ENCODE measurements at places on chromosomes 13 and 19.

DNA sequence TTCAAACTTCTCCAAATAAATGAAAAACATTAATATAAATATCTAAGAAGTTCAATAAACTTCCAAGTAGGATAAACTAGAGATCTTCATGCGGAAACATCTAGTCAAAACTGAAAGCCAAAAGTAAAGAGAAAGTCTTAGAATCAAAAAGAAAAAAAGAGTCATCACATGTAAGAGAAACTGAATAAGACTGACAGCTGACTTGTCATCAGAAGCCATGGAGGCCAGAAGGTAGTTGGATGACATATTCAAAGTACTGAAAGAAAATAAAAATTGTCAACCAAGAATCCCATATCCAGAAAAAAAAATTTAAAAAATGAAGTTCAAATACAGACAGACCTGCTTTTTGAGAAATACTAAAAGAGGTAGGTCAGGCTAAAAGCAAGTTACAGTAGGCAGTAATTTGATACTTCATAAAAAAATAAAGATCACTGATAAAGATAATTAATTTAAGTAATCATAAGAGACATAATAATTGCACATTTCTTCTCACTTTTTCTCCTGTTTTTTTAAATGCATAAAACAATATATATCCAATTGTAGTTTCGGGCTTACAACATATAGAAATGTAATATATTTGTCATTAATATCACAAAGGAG lies 327.6 kb upstream of the PCDH9 start:
- peak; percentile 74 for DNase-seq

DNA sequence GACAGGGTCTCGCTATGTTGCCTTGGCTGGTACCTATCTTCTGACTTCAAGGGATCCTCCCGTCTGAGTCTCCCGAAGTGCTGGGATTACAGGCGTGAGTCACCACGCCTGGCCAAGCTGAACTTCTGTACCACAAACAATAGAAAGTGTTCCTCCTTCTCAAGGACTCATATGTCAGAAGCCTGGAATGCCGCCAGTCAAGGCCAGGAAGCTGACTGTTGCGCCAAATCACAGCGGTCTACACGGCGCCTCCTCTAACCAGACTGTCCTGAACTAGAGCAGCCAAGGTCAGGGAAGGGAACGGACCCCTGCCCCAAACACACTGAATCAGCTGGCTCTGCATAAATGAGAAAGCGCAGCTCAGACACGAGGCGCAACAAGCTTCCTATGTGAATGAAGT lies 14.6 kb downstream of the RAB20 start:
- no peak for DNase-seq

- peak; percentile 96 for DNase-seq
Observed at GRCh38 chr19:40797963-40798682, 868 bp upstream of the EGLN2 start.

DNA sequence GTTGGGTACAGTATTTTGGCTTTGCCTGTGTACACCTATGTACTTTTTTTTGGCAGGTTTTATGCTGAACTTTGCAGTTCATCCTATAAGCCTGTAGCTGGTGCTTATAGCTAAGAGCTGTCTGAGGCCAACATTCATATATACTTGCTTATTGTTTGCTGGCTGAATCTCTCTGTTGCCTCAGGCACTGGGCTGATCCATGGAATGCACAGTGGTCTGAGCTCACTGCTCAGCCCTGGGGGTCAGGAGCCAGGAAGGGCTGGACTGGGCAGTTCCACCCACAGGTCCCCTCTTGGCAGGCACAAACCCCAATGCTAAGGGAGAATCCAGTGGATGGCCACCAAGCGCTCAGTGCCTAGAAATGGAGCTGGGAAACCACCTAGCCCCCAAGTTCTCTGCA lies 308.7 kb downstream of the MYO16 start:
- DNase-seq, result no peak

DNA sequence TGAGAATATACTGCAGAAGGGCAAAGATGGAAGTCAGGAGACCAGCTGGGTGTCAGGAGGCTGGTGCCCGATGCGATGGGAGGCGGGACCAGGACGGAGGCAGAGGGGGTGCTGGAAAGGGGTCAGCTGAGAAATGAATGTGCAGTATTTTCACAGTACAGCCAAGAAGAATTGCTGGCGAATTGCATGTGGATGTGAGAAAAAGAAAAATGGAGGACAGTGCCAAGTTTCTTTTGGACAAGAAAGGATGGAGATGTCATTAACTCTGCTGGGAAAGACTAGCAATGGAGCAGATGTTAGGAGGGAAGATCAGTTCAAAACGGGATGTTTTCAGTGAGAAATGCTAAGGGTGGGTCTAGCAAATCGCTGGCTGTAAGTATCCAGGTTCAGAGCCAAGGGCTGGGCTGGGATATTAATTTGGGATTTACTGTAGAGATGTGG lies 7.0 kb downstream of the CRYL1 start:
- DNase-seq, result no peak

- DNase-seq, result no peak
Observed at GRCh38 chr13:110374431-110375370, 67.6 kb downstream of the COL4A2 start.

- no peak for DNase-seq
Observed at GRCh38 chr13:40580566-40581276, 85.7 kb downstream of the FOXO1 start.

DNA sequence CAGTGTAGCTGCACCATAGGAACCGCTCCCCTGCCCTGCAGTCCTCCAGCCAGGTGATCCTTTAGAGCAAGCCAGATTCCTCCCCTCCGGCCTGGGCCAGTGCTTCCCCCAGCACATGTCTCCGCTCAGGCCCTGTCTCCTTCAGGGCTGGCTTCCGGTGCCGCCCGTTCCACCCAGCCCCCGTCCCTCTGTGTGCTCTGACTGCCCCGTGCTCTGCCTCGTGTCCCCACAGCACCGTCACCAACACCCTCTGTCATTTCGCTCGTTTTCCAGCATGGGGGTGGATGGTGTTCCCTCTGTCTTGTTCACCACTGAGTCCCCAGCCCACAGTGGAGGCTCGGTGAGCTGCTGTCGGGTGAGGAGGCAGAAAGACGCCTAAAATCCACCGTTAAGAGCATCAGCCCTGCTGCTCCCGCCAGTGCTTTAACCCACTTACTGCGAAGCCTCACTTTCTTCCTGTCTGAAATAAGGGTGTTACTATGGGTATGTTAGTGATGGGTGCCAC lies 54.5 kb downstream of the TSSK6 start:
- no peak for DNase-seq

DNA sequence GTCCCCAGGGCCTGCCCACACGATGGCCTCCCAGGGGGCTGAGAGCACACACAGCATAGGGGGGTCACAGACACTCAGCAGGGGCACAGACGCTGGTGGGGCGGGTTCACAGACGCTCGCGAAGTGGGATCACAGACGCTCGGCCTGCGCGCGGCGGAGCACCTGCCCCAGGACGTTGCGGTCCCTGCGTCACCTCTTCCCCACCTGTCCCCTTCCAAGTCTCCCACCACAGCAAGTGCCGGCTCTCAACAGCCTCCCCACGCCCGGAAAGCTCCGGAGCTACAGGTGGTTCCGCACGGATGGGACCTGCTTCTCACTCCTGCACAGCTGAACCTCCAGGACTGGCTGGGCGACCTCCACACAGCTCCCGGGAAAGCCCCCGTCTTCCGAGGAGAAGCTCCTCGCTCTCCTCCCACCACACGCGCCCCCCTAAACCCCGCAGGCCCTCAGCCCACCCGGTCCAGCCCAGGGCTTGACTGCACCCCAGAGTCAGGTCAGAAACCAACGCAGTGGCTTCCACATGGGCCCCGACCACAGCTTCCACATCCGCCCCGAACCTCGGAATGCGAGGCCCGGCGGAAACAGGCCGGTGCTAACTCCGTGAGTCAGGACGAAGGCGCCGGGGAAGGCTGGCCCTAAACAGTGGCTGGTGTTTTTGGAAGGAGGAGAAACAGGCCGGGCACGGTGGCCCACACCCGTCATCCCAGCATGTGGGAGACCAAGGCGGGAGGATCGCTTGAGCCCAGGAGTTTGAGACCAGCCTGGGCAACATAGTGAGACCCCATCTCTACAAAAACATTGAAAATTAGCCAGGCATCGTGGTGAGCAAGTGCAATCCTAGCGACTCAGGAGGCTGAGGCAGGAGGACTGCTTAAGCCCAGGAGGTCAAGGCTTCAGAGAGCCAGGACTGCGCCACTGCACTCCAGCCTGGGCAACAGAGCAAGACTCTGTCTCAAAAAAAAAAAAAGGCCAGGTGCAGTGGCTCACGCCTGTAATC lies 16.5 kb downstream of the BTBD2 start:
- no peak for DNase-seq

- peak; percentile 33 for DNase-seq
Observed at GRCh38 chr19:40147693-40148347, 43.4 kb upstream of the MAP3K10 start.

- DNase-seq, result no peak
Observed at GRCh38 chr13:95579303-95579702, 26.8 kb downstream of the CLDN10 start.

- DNase-seq, result no peak
Observed at GRCh38 chr13:98664047-98664446, 87.1 kb upstream of the STK24 start.

DNA sequence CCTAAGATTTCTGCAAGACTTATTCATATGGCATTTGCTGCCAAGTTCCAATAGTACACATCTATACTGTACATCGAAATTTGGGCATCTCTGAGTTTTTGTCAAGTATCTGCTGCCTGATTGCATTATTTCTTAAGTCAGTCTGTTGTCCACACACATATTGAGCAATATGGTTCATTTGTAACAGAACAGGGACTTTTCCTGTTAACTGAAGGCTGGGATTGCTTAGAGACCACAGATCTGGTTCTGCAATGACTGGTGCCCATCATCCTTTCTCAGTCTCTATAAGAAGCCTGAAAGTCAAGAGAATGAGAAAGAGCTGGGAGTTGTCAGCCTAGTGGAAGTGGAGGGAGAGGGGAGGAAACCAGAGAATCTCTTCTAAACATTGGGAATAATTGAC lies 22.5 kb upstream of the MYCBP2 start:
- no peak for DNase-seq

GRCh38 chr13:114005206-114005724 lies 31.4 kb upstream of the C13orf46 start:
- no peak for DNase-seq

GRCh38 chr13:77919246-77919920 lies 752 bp upstream of the EDNRB start:
- DNase-seq, result peak; percentile 24

DNA sequence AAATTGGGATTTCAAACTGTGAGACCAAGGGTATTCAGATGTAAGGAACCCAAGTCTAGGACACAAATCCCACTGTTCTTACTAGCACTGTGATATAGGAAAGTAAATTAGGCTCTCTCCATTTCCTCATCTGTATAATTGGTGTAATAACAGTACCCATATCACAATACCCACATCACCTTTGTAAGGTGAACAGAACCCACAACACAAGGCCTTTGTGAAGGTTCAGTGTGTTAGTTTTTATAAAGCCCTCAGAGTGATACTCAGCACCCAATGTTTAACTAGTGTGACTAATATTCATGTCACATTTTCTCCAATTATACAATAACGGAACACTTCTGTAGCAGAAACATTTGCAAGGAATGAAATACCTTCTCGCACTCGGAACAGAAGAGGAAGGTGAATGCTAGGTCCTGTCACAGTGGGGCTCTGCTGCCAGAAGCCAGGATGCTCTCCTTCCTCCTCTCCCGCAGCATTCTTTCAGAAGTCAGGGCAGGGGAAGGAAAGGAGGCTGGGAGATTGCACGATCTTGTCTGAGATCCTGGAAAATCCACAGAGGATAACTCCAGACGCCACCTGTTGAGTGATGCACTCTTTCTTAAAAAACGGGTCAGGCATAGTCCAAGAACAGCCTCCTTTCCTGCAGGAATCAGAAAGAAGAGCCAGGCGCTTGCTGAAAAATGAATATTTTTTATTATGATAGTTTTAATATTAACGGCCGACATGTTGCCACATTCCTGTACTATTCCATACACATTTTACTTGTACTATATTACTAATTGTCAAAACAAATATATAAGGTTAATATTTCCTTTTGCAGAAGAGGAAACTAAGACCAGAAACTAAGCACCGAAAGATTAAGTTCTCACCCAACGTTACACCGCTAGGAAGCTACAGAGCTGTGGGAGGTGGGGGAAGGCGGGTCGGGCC lies 762 bp downstream of the ZNF45 start:
- DNase-seq, result peak; percentile 46

DNA sequence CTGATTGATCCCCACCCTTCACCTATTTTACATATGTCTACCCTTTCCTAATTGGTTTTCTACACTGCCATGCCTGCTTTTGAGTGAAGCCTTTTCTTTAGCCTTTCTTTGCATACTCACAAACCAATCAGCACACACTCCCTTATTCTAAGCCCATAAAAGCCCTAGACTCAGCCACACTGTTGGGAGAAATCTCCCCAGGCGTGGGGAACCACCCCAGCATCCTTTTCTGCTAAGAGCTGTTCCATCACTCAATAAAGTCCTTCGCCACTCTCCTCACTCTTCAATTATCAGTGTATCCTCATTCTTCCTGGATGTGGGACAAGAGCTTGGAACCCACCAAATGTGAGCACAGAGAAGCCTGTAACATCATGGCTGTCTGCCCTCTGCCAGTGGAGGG lies 343.6 kb downstream of the SLITRK1 start:
- DNase-seq, result no peak

DNA sequence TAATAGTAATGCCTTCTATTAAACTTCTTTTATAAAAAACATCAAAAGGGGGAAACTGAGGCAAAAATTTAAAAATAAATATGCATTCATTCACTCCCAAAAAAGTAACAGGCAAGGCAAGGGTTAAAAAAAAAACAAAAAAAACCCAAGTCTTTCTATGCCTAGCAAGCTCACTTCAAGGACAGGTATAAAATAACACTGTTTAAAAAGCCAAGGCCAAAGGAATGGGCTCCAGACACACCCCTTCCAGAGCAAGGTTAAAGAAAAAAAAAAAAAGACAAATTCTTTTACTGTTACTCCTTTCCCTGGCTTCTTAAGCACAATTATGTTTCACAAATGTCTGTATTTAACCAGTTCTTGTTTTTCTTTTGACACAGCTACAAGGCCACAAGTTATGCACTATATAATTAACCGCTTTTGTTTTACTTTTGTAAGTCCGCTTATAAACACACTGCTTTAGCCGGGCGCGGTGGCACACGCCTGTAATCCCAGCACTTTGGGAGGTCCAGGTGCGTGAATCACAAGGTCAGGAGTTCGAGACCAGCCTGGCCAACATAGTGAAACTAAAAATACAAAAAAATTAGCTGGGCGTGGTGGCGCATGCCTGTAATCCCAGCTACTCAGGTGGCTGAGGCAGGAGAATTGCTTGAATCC lies 3.6 kb downstream of the SIGLEC11 start:
- DNase-seq, result no peak

GRCh38 chr19:42247640-42248199 lies 5.3 kb upstream of the GSK3A start:
- no peak for DNase-seq

GRCh38 chr19:29389495-29389894 lies 136.3 kb upstream of the VSTM2B start:
- no peak for DNase-seq

GRCh38 chr13:25046985-25047511 lies 48.9 kb upstream of the PABPC3 start:
- DNase-seq, result no peak

GRCh38 chr13:73351730-73352129 lies 292.9 kb downstream of the KLF5 start:
- no peak for DNase-seq

All from OCI-M1 (cell line).